ENCODE measurements at places on chromosomes 7 and 10. TPM values are rescaled to one million over a fixed set of nuclear protein-coding genes. Genes with fewer than 3 reads are reported as not detected.

DNA sequence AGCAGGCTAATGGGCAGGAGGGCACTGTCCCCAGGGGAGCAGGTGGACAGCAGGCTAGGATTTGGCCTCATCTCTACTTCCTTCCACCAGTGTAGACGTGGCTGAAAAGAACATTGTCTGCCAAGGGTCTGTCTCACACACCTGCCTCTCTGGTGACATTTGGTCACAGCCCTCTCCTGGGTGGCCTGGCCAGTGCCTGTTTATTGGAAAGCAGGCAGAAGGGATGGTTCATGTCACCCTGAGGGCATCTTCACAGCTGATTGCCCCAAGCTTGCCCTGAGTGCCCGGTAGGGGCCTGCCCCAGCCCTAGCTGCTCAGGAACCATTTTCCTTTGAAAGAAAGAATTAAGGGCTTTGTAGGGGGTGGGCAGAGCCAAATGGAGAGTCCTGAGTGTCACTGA, 138.7 kb downstream of the C10orf105 start:
- DNase-seq, result no peak

GRCh38 chr7:141073641-141074161, at the start of gene TMEM178B:
Gene TMEM178B (plus strand): TSS chr7:141074064.
- no peak for DNase-seq

DNA sequence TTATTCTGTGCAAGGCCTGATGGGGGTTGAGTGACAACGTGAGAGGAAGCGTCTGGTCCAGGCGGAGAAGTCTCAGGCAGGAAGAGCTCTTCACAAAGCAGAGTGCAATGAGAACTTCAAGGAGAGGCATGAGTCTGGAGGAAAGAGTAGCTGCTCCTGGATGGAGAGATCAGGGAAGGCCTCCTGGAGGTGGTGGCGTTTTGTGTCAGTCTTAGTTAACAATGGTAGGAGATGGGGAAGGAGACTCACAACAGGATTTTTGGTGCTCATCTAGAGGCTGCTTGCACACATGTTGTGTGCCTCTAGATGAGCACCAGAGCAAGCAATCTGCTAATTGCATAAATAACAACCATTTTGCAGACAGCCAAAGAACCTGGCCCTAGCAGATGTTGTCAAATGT, 442.8 kb upstream of the PODXL start:
- no peak for DNase-seq

TYW1 gene
- polyA plus RNA-seq, result 25.4 TPM

DNA sequence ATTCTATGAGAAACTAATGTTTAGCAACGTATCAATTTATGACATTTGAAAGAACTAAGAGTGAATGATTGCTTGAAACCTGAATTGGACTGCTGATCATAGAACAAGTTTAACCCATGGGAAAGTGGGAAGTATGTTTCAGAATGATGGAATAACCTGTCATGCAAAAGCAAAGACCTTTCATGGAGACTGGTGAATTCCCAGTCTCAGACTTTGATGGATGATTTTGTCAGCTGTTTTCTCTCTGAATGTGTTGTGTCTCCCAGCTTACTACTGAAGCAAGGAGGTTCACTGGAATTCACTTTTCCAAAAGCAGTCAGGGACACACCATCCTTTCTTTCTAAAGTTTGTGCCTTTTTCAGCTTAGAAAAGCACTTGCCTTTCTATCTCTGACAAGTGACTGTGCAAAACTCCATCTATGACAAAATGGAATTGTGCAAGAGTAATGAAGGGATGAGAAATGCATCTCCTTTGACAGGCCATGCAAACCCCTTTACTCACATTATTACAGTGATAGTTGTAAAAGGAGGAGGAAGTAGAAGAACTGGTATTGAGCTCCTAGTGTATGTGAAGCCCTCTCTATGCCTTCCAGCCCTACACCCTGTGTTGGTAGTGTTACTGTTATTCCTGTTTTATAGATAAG, 176.1 kb downstream of the PRKG1 start:
- no peak for DNase-seq

DNA sequence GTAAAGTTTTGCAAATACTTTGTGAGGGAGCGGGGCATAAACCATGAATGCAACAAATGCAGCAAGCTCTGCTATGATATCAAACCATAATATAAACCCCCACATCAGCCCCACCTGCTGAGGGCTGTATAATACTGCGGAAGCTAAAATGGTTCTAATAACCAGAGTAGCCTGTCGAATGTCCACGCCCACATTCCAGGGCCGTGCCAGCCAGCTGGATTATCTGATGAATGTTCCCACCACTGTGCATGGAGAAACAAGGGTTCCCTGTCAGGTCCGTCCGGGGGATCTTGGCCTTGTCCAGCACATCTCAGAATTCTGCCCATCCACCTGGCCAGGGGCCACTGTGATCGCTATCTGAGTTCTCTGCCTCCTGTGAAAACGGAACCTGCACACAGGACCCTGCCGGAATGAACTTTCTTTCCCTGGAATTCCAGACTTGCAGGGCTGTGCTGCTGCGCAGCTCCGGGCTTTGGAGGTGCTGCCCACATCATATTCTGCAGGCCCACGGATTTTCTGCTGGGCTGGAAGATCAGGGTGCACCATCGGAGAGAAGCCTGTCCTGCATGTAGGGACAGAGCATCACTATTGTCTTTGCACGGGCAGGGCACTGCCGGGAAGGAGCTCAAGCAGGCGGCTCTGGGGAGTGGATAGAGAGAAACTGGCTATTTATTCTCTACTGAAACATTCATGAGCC, 77.0 kb upstream of the GNA12 start:
- no peak for DNase-seq

GRCh38 chr10:117217196-117217761, 20.0 kb downstream of the KCNK18 start:
- DNase-seq, result no peak

DNA sequence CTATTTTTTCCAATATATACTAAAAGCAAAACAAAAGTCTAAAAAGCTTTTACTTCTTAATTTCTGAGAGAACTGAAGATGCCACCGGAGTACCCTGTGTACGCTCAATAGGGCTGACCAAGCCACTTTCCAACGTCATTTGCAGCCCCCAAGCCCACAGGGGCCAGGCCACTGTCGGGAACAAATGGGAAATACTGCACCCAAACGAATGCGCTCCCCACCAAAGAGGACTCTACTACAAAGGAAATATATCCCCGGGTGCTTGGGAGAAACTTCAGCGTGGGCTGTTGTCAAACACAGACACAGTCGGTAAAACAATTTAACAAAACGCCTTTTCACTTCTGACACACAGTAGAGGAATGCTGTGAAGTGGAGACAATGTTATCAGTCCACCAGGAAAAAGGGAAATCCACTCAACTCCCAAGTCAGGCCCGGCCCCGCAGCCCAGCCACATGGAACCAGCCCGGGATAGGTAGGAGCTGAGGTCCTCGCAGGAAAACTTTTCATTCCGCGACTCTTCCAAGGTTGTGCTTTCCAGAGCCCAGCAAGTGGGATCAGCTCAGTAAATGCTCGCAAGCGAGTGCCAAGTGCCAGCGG, 1.4 kb downstream of the PARD3 start:
- no peak for DNase-seq

GRCh38 chr10:43082746-43083145, 5.9 kb downstream of the RET start:
- no peak for DNase-seq

DNA sequence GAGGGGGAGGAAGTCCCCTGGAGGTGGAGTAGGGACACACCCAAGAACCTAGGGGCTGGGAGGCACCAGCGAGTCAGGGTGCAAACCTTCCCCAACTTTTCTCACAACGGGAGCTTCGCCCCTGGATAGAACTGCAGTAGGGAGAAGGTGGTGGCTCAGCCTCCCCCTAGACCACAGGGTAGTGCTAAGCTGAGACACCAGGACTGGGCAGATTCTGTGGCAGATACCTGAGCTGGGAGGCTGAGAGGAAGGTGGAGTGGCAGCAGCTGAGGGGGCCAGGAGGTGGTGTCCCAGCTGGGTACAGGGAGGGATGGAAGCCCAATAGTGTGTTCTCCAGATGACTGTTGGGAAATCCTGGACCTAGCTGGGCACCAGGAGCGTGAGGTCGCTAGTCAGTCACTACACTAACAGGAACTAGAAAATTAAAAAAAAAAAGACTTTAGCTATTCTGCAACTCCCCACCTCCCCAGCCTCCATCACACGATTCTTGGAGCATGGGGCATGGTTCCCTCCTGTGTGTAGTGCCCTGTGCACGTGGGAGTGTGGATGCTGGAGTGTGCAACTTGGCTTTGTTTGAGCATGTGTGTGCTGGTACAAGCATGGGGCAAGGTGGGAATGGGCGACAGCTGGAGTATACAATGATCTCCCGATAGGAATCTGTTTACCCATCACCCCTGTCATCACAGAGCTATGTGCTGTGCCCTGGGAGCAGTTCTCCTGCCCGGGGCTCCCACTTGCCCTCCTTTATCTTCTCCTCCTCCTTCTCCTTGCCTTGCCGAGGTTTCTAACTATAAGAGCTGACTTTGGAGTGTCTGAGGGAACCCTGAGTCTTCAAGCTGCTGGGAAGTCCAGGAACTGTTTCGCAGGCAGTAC, 8.8 kb upstream of the TRPV6 start:
- DNase-seq, result no peak

CHST3 gene
- 10.1 TPM for polyA plus RNA-seq

IRF5 gene
- polyA plus RNA-seq, result 1.7 TPM

DNA sequence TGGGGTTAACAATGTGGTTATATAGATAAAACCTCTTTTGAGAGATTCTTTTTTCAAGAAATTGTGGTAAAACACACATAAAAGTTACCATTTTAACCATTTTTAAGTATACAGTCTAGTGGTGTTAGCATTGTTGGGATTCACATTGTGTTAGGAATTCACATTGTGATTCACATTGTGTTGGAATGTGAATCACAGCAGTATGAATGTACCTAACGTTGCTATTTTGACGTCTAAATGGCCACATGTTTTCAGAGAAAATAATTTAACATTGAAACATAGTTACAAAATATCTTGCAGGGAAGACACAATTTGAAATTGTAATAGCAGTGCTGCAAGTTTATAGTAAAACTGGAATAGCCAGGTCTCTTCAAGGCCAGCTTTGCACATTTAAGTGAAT, 129.0 kb downstream of the BICC1 start:
- no peak for DNase-seq

- no peak for DNase-seq
These were observed 61.8 kb downstream of the PYROXD2 start for GRCh38 chr10:98353170-98353569.

PIK3AP1 gene
- 3.0 TPM for polyA plus RNA-seq

DNA sequence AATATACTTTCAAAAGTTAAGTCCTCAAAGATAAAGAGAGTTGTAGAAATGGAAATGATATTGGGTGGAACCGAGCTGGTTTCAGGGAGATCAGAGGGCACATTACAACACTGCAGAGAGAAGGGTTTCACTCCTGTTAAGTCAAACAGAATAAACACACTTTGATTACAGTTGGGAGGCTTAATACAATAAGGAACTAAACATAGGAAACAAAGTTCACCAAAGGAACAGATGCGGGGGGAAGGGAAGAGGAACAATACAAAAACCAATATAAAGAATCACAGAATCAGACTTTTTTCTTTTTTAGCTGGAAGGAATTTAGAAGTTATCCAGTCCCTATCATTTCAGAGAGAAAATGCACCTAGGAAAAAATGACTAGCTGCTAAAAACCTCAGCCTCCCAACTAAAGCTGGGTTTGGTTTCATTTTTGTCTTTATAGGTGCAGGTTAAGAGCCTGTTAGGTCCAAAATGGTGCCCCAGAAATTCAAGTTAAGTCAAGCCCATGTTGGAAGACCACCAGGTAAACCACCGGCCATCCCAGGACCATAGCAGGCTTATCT, 81.9 kb downstream of the DNMBP start:
- DNase-seq, result no peak

- DNase-seq, result no peak
These were observed 47.7 kb upstream of the GTF2IRD1 start for GRCh38 chr7:74405899-74406512.

ANKRD61 gene
- polyA plus RNA-seq, result 3.0 TPM

GSTO1 gene
- polyA plus RNA-seq, result 103 TPM

All from right lung (tissue), 10 donors.